COLO829 (cell line): ENCODE measurements at places on chromosomes 3 and 15.

DNA sequence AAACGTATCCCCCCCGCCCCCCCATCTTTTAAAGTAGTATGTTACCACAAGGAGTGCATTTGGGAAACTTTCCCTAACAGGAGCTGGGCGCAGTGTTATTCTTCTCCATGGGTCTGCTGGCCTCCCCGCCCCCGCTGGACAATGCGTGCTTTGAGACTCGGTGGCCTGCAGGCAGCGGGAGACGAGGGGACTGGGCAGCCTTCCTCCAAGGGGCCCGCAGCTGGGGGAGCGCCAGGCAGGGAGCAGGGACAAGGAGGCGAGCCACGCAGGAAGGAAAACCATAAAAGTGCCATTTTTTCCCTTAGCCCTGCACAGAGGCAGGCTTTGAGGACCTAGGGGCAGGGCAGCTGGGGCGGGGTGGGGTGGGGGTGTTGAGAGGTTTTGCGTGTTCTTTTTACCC is 14.1 kb downstream of the SOX2 start:
- DNase-seq, result no peak

- no peak for DNase-seq
Measured at GRCh38 chr3:125109536-125109925, 53.7 kb upstream of the HEG1 start.

GRCh38 chr3:126514161-126514560 is 3.4 kb downstream of the UROC1 start:
- no peak for DNase-seq

DNA sequence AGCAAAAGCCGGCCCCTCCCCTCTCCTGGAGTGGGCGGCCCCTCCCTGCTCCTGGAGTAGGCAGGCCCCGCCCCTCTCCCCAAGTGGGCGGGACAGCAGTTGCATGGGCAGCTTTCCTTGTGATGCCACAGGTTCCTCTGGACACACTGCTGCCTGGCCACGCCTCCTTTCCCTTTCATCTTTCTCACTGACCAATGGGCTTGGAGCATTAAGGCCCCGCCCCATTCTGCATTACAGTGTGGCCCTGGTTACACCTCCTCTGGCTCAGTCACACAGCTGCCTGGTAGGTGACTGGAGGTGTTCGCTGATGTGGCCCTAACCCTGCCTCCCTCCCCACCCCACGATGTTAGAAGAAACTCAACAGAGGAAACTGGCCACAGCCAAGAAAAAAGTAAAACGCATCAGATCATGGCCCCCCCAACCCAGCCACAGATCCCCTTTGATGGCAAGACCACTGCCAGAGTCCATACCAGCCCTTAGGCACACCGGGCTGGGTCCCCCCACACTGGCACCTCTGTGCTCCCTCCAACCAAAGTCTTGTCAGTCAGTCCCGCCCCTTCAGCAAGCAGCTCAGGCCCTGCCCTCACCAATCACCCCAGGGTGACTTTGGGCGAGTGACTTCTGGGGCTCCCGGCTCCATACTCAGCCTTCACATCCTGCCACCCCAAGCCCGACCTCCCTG is 84.3 kb downstream of the ADAMTS7 start:
- no peak for DNase-seq

DNA sequence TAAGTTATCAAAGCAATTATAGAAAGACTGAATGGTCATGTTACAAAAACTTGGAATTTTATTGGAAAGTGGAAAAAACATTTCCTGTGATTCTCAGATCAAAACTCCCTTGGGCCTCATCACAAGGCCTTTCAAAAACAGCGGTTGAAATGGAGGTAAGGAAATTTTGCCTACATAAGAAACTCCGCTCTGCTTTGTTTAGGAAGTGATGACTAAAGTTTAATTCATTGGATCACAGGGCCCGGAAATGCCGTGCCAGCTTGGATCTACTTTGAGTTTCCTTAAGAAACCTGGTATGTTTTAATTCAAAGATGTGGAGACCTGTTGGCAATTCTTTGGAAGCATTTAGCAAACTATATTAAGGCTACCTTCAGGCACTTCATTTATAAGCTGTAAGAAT is 143.9 kb upstream of the MME start:
- no peak for DNase-seq

DNA sequence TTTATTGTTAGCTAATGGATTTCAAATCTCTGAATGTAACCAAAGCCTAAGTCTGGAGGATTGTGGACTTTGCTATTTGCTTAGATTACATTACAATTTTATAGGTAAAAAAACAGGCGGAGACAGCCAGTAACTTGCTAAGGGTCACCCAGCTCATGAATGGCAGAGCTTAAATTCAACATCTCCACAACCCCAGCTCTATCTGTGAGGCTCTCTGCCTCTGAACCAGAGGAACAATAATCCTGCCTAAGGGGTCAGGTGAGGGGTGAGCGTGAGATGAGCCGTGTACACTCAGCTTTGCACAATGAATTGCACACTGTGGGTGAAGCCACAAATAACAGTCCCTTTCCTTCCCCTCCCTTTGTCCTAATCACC is 69.8 kb upstream of the SPATA12 start:
- no peak for DNase-seq

DNA sequence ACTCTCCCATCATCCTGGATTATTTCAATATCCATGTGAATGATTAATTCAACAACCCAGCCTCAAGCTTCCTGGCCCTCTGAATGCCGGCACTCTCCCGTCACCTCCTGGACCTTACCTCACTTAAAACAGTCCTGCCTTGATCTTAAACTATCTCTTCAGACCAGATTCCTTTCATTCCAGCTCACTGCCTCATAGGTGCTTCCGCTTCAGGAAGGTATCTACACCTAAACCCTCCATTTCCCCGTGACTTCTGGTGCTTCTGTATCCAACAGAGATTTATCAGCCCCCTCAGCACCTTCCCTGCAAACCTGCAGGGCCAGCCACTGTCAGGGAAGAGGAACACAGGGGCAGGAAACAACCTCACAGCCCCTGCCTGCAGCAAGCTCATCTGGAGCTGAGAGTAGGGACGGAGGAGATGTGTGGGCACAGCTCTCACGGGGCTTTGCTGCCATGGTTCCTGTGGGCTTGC is 98.9 kb upstream of the TJP1 start:
- DNase-seq, result no peak
